Fibroblast of lung (primary cell): ENCODE measurements at places on chromosomes 4 and X. TPM values are rescaled to one million over a fixed set of nuclear protein-coding genes. Genes with fewer than 3 reads are reported as not detected.

- DNase-seq: no peak
Measured at GRCh38 chr4:74499986-74500781, 55.2 kb downstream of the AREG start.

GRCh38 chr4:141646969-141647368 is 10.6 kb downstream of the IL15 start:
- DNase-seq: no peak

GRCh38 chr4:113159942-113160545 is 110.6 kb downstream of the ANK2 start:
- peak; percentile 9 for DNase-seq

DNA sequence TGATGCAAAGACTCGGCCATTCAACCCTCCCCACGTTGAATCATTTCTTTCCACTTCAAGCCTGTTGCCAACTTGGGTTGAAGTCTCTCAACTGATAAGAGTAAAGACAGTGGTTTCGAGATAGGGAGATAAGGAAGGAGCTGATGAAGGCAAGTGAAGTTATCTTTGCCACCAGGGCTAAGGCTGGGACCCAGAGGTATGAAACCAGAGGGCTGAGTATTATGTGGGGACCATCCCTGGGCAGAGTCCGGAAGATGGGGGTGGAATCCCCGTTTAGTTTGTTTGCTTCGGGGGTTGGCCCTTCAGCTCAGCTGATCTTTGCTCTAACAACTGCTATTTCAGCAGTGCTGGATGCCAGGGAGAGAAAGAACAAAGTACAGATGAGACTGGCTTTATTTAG is 2.3 kb upstream of the XPNPEP2 start:
- no peak for DNase-seq

DNA sequence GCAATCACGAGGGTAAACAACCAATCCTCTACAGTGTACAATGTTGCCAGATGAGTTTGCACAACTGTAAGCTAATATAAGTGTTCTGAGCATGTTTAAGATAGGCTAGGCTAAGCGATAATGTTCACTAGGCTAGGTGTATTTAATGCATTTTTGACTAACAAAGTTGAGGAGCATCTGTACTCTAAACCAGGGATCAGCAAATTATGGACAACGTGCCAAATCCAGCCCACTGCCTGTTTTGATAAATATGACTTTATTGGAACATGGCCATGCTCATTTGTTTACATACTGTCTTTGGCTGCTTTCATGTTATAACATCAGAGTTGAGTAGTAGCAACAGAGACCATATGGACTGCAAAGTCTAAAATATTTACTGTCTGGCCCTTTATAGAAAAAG is 46.3 kb upstream of the ARHGEF6 start:
- no peak for DNase-seq

GRCh38 chr4:129822701-129823100 is 726.7 kb downstream of the C4orf33 start:
- no peak for DNase-seq

DNA sequence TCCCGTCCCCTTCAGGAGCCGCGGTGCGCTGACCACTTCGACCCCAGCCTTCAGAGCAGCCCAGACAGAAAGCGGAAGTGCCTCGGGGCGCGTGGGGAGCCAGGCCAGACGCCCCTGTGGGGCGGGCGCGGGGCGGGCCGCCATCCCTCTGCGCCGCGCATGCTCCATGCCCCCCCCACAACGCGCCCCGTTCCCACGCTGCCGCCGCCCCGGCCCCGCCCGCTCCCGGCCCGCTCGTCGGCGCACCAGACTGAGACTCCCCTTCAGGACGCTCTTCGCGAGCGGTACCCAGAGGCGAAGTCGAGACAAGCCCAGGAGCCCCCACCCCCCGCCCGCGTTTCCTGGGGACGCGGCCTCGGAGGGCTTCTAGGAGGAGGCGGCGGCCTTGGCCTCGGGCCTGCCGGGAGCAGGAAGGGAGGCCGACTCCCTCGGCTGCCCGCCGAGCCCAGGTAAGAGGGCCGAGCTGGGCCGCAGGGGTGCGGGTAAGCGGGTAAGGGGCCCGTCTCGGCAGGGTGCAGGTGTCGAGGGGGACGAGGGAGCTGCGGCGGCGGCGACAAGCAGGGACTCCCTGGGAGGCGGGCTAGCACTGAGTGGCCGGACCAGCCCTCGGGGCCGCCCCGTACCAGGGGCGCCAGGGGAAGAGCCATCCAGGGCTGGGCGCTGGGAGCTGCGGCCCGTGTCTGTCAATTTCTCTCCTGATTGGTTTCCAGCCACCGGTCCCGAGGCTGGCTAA is at the start of gene ZFP92:
ZFP92 (plus strand) TSS at position 218 of the 733 bp plus-strand sequence. CDS start 6,851 bp downstream, outside the sequence.
- no peak for DNase-seq

- DNase-seq: no peak
Measured at GRCh38 chrX:112247714-112248113, 165.1 kb upstream of the TRPC5 start.

DNA sequence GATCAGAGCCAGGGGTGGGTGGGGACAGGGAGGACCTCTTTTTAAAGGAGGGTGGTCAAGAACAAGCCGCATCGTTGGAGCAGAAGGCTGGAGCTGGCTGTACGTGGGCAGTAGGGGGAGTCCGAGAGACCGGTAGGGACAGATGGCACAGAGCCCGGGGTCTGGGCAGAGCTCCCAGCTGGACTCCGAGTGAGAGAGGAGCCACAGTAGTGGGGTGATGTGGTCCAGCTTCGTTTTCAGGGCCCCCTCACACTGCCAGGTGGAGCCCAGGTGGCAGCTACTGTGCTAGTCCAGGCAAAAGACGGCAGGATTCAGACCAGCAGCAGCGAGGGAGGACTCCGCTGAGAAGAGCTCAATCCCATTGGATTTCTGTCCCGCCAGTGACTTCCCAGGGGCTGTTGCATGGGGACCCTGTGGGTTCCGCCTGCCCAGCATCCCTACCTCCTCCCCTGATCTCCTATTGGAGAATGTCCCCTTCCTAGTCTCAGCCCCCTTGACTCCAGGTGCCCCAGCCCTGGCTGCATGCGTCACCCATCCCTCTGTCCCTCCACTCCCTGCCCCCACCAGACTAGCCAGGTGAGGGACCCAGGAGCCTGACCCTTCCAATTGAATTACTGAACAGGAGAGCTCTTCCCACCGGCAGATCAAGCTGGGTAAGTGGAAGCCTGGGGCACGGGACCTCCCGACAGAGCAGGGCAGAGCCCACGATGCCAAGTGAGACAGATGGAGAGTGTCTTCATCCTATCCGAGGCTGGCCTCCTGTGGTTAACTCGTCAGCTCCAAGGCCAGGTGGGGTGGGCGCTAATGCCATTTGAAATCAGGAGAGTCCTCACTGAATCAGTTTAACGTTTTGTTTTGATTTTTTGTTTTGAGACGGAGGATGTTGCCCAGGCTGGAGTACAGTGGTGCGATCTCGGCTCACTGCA is 2.9 kb downstream of the ARHGAP4 start:
- DNase-seq: peak; percentile 57

- DNase-seq: peak; percentile 26
Measured at GRCh38 chrX:18887825-18888212, 96.1 kb downstream of the PHKA2 start.

DNA sequence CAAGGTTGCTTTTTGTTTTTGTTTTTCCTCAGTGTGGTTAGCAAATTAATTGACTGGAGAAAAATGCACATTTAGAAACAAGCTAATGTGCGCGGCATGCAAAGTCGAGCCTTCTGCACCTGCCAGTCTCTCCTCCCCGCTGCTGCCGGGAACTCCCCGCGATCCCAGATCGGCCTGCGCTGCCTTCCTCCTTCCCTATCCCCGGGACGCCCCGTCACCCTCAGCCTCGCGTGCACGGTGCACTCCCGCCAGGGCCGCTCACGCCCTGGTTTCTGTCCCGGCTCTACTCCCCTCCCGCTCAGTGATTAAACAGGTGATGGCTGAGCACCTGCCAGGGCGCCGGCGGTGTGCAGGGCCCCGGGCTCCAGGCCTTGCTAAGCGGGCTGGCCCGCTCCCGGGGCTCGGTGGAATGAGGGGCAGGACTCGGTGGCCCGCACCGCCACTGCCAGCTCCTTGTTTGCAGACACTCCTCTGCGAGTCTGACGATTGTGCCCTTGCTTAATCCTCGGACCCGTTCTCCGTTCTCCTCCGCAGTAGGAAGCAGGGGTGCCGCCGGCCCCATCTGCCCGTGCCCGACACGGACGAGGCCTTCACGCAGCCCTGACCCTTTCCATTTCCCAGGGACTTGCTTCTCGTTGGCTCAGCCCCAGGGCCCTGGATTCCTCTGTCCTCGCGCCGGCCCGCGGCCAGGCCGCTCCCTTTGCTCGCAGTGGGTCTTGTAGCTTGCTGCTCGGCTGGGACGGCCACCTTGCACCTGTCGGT is 143.4 kb downstream of the TRIML1 start:
- DNase-seq: no peak

The PROM1 gene
- polyA plus RNA-seq: 0.03 and 0.10 TPM in 2 replicates

The PRRG1 gene
- polyA plus RNA-seq: 14.1 and 15.5 TPM in 2 replicates

The CD99 gene
- polyA plus RNA-seq: 477 and 551 TPM in 2 replicates

The MAGIX gene
- polyA plus RNA-seq: 0.34 and 0.40 TPM in 2 replicates

The RASL11B gene
- polyA plus RNA-seq: 2.3 and 15.2 TPM in 2 replicates

The CXCL5 gene
- polyA plus RNA-seq: 0.24 and 0.58 TPM in 2 replicates

The NLGN3 gene
- polyA plus RNA-seq: 0.41 and 0.71 TPM in 2 replicates

The MAB21L2 gene
- 0.02 and 0.06 TPM in 2 replicates for polyA plus RNA-seq

The GALNTL6 gene
- not detected in 2 replicates for polyA plus RNA-seq
